Vagina (tissue), 2 donors: ENCODE measurements at places on chromosomes 6 and 20. TPM values are rescaled to one million over a fixed set of nuclear protein-coding genes. Genes with fewer than 3 reads are reported as not detected.
A peak's percentile ranks its signal among the peaks of the same experiment; 100 is the strongest.

- no peak for DNase-seq
- no peak overlapping the region for H3K27ac ChIP-seq
- H3K4me1 ChIP-seq, result no peaks in the 10 kb centered on the region
- no peaks in the 10 kb centered on the region for H3K27me3 ChIP-seq
- H3K36me3 ChIP-seq, result no peaks in the 10 kb centered on the region
- H3K4me3 ChIP-seq, result no peak overlapping the region
Observed at GRCh38 chr6:143575901-143576426, 64.4 kb upstream of the FUCA2 start.

Gene CLVS2
- 1.5 TPM for total RNA-seq

- H3K4me1 ChIP-seq, result peaks cover 17% of the 10 kb centered on the region
- H3K27ac ChIP-seq, result peak overlapping the region; percentile 55
- no peaks in the 10 kb centered on the region for H3K36me3 ChIP-seq
- no peak for DNase-seq
Observed at GRCh38 chr6:105985816-105986632, 100.1 kb upstream of the PRDM1 start.

DNA sequence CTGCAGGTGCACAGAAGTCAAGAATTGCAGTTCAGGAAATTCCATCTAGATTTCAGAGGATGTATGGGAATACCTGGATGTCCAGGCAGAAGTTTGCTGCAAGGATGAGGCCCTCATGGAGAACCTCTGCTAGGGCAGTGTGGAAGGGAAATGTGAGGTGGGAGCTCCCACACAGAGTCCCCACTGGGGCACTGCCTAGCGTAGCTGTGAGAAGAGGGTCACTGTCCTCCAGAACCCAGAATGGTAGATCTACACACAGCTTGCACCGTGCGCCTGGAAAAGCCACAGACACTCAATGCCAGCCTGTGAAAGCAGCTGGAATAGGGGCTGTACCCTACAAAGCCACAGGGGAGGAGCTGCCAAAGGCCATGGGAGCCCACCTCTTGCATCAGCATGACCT, 681.4 kb downstream of the EPHA7 start:
- H3K4me3 ChIP-seq, result no peak overlapping the region
- H3K27me3 ChIP-seq, result no peaks in the 10 kb centered on the region
- no peak overlapping the region for H3K27ac ChIP-seq

Gene OTOR
- total RNA-seq, result not detected

GRCh38 chr20:50056951-50057713, 55.8 kb downstream of the UBE2V1 start:
- no peak overlapping the region for H3K27ac ChIP-seq
- H3K27me3 ChIP-seq, result no peaks in the 10 kb centered on the region
- no peaks in the 10 kb centered on the region for H3K36me3 ChIP-seq
- no peak for DNase-seq
- H3K4me1 ChIP-seq, result peaks cover 28% of the 10 kb centered on the region

DNA sequence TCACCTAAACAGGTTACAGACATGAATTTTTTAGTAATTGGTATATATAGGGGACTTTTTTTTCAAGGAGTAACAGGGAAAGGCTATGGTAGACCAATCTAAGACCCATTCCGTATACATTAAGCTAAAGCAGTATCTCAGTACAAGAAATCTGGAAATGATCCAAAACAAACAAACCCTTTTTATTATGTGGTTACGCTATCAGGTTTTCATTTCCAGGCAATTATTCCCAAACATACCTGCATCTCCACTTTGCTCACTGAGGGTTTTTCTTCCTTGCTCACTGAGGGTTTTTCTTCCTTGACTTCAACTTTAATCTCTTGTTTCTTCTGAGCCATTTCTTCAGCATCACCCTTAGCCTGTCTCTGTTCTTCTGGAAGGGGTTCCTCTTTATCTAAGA, 107.3 kb downstream of the EPB41L2 start:
- no peaks in the 10 kb centered on the region for H3K36me3 ChIP-seq
- H3K27ac ChIP-seq, result no peak overlapping the region
- no peaks in the 10 kb centered on the region for H3K4me1 ChIP-seq
- no peaks in the 10 kb centered on the region for H3K27me3 ChIP-seq
- no peak overlapping the region for H3K4me3 ChIP-seq
